ENCODE measurements at places on chromosomes 4 and X.

GRCh38 chr4:20645236-20645635, 55.0 kb upstream of the PACRGL start:
- no peak for DNase-seq

- no peak for DNase-seq
Measured at GRCh38 chrX:132819711-132820264, 138.6 kb downstream of the HS6ST2 start.

GRCh38 chr4:173777421-173777820, 247.4 kb upstream of the HAND2 start:
- DNase-seq = no peak

- DNase-seq = no peak
Measured at GRCh38 chr4:58761563-58761962, 1651.4 kb upstream of the IGFBP7 start.

DNA sequence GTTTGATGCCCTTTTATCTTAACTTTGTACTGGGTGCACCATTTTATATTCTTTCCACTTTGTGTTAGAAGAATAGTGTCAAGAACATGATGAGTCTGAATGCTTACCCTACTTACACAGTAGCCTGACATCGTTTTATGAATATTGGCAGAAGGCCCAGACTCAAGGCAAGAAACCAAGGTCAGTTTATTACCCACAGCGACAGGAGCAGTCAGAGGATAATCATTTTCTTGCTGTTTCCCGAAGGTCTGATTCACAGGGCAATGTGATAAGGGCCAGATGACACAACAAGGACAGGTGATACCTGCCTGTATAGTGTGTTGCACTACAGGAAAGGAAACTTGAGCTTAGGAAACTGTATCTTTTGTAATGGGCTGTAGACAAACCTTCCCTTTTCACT, 417.4 kb downstream of the SPOCK3 start:
- DNase-seq = peak; percentile 39

- DNase-seq = no peak
Measured at GRCh38 chrX:134369576-134369975, 90.4 kb upstream of the HPRT1 start.
